ENCODE measurements at places on chromosomes 7 and 10.

DNA sequence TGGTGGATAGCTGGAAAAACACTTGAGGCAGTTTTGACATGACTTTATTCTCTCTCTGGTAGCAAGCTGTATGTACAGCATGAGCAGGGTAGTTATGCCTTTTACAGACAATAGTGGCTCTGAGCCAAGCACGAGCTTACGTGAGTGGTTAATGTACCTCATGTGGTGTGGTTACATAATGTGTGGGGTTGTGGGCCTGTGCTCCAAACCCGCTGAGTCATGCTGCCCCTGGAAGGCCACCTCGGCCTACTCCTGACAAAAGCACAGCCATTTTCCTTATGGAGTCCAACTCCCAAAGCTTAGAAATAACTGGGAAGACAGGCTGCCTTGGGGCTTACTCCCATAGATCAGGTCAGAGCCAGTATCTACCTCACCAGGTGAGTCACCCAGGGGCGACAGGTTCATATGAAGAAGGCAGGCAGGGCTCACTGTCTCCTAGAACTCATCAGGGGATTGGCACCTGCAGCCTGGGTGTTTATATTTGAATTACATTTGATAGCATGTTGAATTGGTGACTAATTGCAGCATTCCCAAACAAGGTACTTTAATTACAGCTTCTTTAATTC is 404.5 kb downstream of the ADRA2A start:
- no peak for ATAC-seq

DNA sequence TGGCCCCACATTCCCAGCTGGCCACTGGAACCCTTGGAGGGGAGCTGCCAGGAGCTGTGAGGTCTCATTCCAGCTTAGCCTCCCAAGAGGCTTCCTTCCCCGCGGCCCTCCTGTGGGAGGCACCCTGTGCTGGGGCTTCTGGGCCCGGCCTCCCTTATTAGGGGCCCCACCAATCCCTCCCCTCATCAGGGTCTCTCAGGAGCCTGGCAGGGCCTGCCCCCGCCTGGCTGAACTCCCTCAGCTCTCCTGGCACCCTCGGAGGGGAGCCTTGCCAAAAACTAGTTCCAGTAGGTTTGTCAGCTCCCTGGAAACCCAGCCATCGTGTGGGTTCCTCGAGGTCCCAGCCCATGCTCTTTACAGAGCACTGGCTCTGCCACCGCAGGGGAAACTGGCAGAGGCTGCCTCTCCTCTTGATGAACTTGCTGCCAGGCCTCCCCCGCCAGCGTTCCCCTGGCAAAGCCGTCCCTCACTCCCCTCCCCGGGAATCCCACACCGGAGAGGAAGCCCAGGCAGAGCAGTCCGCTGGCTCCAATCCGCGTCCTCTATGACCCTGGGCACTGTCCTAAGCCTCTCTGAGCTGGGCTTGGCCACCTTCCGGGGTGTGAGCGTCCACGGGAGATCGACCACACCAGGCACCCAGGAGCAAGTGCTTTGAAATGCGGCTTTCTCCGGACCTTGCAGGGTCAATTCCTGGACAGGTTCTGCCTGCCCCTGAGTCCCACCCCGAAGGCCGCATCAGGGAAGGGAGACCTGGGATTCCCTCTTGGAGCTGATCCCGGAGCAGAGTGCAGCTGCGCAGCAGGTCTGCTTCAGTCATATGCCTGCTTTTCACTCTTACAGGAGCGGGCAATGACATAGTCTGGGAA is 139.8 kb downstream of the ARHGAP22 start:
- ATAC-seq, result no peak

DNA sequence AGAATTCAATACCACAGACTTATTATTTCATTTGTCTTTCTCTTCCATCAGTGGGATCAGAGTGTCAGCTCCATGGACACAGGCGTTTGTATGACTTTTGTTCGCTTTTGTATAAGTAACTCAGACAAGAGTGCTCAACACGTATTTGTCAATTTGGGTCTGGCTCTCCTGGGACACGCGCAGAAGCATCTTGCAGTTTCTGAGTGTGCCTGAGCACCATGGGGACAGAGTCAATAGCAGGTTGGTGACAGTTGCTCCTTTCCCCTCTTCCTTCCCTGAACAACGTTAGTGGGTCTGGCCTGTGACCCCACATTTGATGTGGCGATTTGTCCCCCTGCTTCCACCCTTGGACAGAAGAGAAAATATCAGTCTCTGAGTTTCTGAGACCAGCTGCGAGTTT is 120.4 kb upstream of the SDK1 start:
- ATAC-seq, result no peak

- ATAC-seq, result no peak
Observed at GRCh38 chr7:131076032-131076431, 251.6 kb upstream of the MKLN1 start.

DNA sequence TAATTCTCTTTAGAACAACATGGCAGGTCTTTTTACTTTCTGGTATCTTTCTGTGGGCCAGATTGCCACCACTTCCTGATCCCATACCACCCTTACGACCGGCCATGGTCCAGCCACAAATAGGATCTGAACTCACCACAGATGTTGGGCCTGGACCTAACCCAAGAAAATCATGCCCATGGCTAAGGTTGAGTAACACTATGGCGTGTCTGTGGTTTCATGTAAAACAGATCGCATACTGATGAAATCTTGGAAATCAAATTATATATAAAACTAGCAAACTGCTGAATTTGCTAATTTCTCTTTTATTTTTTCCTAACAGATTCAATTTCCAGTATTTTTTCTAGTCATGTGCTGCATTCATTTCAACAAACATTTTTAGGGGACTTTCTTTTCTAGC is 77.2 kb downstream of the CH25H start:
- ATAC-seq, result no peak

DNA sequence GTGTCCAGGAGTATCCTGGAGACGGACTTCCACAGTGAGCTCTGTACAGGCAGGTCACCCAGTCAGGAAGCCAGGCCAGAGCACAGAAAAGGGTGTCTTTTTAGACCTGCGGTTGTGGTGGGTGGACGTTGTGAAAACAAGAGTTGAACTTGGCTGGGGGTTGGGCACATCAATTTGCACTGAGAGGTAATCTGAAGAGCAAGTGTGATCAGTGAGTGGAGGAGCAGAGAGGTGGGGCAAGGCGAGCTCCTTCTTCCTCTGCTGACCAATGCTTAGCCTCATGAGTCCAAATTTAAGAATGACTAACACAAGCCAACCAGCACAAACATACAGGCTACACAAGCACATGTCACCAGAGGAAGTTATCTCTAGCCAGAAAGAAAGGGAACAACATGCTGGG is 310.8 kb downstream of the TCERG1L start:
- ATAC-seq, result no peak

- ATAC-seq, result no peak
Observed at GRCh38 chr7:36916116-36916515, 191.8 kb upstream of the AOAH start.

GRCh38 chr7:111887734-111888133 is 318.5 kb downstream of the DOCK4 start:
- ATAC-seq, result no peak

DNA sequence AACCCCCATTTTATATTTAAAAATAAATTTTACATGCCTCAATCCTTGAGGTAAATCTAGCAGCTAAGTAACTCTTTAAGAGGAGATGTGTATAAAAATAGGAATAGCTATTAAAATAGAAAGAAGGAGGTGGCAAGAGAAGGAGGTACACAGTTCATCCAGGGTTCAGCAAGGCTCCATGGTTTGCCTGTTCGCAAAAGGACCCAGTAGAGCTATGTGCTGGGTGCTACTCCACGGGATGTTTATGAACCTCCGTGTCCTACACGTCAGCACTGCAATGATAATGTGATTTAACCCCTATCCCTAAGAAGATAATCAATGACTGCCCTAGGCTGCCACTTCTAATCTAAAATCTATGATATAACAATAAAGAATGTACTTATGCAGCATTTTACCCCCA is 926 bp upstream of the DENND11 start:
- ATAC-seq, result no peak

GRCh38 chr7:80225361-80225760 is 90.7 kb downstream of the GNAI1 start:
- no peak for ATAC-seq

DNA sequence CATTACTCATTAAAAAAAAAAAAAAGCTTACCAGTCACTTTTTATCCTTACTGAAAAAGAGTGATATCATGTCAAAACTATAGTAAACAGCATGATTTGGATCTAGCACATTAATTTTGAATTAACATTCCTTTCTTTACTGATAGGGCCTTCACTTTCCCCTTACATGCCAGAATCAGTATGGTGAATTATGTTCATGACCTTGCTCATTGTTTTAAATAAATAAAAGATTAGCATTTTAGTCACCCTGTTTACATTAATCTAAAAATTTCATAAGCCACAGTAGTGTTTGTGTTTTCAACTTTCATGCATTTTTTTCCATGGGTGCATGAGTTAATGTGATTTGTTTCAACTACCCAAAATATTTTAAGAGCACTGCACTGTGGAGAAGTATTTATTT is 160.8 kb downstream of the TFEC start:
- no peak for ATAC-seq

DNA sequence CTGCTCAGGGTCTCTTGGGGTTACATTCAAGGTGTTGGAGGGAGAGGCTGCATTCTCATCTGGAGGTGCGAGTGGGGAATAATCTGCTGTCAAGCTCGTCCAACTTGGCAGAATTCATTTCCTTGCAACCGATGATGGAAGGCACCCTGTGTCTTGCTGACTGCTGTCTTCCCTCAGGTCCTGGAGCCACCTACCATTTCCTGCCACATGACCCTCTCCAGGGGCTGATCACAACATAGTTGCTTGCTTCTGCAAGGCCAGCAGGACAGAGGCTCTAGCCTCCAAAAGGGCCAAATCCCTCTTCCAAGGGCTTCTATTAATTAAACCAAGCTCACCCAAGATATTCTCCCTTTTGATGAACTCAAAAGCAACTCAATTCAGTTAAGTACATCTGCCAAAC is 14.2 kb upstream of the BRI3 start:
- ATAC-seq, result no peak

GRCh38 chr7:153193144-153193595 is 433.6 kb downstream of the ACTR3B start:
- ATAC-seq, result peak; percentile 75

GRCh38 chr10:95397747-95398146 is 106.9 kb upstream of the PDLIM1 start:
- no peak for ATAC-seq

GRCh38 chr10:585502-585901 is 104.0 kb downstream of the DIP2C start:
- no peak for ATAC-seq

GRCh38 chr7:111004310-111004901 is 86.5 kb upstream of the LRRN3 start:
- ATAC-seq, result no peak

- no peak for ATAC-seq
Observed at GRCh38 chr10:103278862-103279298, 1.9 kb downstream of the INA start.

DNA sequence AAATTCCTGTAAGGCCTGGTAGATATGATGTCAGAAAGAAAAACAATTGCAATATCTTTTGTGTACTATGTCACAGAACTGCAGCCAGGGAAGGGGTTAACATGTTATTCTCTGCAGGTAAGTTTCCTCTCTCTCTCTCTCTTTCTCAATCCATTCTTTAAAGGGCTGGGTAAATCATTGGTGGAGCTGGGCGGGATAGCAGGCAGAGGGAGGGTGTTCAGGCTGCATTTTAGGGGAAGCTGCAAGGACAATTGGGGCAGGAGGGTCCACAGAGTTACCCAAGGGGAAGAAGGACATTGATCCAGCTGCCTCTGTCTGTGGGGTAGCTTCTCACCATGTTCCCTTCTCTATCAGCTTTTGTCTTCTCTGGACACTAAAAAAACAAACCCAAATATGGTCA is 153.9 kb upstream of the BMPER start:
- ATAC-seq, result no peak

- ATAC-seq, result no peak
Observed at GRCh38 chr10:105358911-105359310, 717.8 kb downstream of the SORCS3 start.

- ATAC-seq, result no peak
Observed at GRCh38 chr7:37353949-37354655, 94.6 kb downstream of the ELMO1 start.

GRCh38 chr10:88915781-88916180 is 35.7 kb downstream of the STAMBPL1 start:
- no peak for ATAC-seq

- ATAC-seq, result no peak
Observed at GRCh38 chr10:86335831-86336230, 30.8 kb downstream of the GRID1 start.
